ENCODE measurements at places on chromosomes 2 and 18.

- DNase-seq = no peak
Measured at GRCh38 chr2:120875431-120875830, 139.8 kb downstream of the GLI2 start.

DNA sequence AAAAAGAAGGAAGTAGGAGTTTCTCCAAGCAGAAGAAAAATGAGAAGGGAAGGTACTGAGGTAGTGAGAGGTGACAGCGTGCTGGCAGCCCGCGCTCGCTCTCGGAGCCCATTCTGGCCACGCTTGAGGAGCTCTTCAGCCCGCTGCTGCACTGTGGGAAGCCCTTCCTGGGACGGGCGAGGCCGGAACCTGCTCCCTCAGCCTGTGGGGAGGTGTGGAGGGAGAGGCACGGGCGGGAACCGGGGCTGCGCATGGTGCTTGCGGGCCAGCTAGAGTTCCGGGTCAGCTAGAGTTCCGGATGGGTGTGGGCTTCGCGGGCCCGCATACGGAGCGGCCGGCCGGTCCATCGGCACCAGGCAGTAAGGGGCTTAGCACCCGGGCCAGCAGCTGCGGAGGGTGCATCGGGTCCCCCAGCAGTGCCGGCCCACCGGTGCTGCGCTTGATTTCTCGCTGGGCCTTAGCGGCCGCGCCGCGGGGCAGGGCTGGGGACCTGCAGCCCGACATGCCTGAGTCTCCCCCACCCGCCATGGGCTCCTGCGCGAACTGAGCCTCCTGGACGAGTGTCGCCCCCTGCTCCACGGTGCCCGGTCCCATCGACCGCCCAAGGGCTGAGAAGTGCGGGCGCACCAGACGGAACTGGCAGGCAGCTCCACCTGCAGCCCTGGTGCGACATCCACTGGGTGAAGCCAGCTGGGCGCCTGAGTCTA, 11.1 kb upstream of the CYS1 start:
- no peak for DNase-seq

- DNase-seq = no peak
Measured at GRCh38 chr2:39772812-39773152, 6.3 kb downstream of the THUMPD2 start.

- DNase-seq = no peak
Measured at GRCh38 chr2:43943809-43944452, 51.9 kb downstream of the LRPPRC start.

DNA sequence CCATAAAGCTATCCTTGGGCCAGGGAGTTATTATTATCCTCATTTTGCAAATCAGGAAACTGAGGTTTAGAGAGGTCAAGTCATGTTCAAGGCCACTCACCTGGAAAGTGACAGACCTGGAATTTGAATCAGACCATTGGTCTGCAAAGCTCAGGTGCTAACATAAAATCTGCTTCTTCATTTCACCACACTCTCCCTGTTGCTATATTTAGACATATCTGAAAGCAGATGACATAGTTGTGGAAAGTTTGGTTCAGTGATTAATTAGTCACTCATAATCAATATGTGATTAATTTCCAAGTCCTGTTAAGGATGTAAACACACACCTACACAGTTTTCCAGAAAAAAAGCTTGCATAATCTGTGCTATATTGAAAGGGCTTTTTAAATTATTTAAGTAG, 57.4 kb downstream of the LINC00305 start:
- no peak for DNase-seq

- DNase-seq = no peak
Measured at GRCh38 chr2:23127465-23127864, 257.5 kb upstream of the KLHL29 start.

DNA sequence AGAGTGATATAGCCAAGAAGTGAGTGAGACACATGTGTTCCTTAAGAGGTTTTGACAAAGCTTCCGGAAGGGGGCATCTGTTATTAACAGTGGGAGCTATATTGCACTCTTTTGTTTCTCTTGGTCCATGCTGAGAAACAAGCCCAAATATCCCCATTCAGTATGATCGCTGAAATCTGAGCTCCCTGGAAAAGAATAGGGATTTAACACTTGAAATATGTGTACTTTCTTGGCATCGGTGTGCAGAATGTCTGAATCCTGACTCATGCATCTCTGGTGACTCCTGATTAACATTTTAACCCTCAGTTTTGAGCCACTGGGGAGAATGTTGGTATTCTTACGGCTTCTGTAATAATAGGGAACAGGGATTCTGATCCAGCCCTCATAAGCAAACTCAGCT, 448.1 kb downstream of the TSN start:
- no peak for DNase-seq

DNA sequence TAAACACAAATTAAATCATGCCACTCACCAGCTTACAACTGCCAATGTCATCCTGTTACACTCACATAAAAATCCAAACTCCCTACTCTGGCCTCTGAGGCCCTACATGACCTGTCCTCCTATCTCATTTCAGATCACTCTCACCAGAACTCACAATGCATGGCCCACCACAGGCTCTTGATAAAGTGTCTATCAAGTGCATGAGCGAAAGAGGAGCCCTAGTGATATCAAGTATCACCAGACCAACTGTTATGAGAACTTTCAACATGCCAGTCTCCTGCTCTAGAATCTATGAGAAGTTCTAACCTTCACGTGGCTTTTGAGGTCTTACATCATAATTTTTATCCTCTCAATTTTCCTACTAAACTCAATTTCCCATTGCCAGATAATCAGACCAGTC, 76.4 kb upstream of the CD226 start:
- DNase-seq = no peak

DNA sequence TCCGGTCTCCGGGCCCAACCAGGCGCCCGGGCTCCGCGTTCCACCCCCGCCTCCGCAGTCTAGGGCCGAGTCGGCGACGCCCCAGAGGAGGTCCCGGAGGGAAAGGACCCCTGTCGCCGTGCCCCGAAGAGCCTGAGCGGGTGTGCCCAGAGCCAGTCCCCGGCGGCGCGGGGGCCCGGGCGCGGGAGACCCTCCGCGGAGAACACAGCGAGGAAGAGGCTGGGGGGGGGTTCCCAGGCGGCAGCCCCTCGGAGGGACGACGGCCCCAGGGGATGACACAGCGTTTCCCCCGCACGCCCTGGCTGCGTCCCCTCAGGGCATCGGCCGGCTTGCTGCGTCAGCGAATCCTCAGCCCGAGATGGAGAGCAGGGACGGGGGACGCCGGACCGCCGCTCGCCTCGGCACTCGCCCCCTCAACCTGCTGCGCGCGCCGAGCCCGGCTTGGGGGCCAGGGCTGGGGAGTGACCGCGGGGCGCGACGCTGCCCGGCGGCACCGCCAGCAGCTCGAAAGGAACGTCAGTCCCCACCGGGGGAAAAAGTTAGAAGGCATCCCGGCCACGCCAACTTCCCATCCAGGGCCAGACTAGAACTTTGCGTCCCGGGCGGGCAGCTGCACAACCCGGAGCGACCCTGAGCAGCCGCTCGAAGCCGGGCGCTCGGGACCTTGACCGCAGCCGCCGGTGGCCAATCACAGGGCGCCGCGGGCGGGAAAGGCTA, 711 bp downstream of the SFXN5 start:
- no peak for DNase-seq

DNA sequence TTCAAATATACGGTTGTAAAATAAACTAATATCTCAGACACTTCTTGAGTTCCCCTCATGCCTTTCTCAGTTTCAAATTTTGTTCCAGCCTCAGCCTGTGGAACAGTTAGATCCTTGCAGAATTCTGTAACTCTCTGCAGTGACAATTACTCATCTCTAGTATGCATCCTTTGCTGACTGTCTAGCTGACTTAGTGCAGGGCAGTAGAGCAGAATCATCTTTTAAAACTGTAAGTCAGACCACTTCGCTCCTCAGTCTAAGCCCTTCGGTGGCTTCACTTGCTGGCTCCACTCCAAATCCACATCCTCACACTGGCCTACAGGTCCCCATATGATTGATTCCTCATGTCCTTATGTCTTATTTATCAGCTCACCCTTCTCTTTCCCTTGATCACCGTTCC, 164.1 kb upstream of the ZSWIM2 start:
- no peak for DNase-seq
